Stimulated activated CD4-positive, alpha-beta T cell treated with anti-CD3 and anti-CD28 coated beads, Interleukin-2, amount 100 ng/mL, for 24 hours (primary cell): ENCODE measurements at places on chromosomes 4 and X.

DNA sequence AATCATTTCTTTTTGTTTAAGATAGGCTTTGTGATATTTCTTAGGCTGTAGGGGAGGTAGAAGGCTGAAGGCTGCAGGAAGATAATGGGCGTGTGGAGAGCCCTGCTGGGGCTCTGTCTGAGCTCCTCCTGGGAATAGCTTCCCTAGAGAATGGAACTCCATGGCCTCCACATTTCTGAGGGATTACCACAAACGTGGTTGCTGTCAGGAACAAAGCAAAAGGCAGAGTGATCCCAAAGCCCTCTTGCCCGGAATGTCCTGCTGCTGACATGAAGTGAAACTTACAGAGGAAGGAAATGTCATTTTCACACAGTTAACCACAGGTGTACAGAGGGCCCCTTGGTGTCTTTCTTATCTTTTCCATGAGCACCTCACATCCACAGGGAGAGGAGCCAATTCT lies 89.3 kb downstream of the DDIT4L start:
- DNase-seq = no peak

DNA sequence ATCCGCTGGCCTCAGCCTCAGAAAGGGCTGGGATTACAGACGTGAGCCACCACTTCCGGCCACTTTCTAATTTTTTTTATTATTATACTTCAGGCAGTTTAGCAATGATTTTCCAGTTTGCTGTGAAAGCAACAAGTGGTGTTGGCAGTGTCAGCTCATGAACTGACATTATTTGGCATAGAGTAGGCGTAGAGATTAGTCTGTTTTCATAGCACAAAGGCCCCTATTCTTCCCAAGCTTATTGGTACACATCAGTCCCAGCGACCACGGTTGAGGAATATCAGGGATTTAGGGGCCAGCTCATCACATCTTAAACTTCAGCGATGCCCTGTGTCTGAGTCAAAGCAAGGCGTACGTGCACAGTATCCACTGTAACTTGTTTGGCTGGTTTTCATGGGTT lies 53.0 kb upstream of the RASSF6 start:
- no peak for DNase-seq

GRCh38 chrX:13662355-13662791 lies 9.4 kb downstream of the TCEANC start:
- no peak for DNase-seq

DNA sequence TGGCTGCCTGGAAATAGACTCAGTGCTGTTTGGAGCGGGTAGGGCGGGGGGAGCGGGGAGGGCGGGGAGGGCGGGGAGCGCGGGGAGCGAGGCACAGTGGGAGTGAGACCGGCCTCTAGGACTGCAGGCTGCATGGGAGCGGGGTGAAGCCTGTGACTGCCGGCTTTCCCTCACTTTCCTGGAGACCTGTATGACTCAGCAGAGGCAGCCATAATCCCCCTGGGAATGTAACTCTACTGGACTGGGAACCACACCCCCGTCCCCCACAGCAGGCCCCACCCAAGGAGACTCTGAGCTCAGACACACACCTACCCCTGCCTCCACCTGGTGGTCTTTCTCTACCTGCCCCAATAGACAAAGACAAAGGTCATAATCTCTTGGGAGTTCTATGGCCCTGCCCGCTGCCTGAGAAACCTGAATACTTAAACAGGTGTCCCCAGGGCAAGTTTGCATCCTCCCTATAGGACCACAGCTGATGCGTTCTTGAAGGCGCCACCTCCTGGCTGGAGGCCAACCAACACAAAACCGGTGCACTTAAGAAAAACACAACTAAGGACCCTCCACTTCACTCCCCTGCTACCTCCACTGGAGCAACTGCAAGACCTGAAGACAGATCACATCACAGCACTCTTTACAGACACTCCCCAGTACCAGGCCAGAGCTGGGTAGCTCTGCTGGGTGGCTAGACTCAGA lies 18.0 kb downstream of the HDAC8 start:
- no peak for DNase-seq
